CD8-positive, alpha-beta T cell (primary cell): ENCODE measurements at places on chromosomes 6 and 20.

- DNase-seq: peak; percentile 97
Observed at GRCh38 chr6:32894085-32895005, 40.4 kb downstream of the PSMB9 start.

DNA sequence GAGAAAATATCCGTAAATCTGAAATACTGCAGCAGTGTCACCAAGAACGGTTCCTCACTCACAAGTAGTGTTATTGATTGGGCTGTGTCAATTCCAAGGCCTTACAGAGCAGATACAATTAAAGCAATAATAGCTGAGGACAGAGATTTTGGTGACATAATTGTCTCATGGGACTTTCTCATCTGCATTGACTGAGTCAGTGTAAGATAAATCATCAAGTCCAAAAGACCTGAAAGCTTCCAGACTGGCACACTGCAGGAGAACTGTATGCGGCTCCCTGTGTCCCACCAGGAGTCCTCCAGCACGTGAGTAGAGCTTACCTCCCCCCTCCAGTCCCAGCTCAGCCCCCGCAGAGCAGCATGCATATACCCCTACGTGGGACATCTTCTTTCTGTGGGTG is 655.2 kb upstream of the ARID1B start:
- no peak for DNase-seq

GRCh38 chr6:106446287-106446885 is 85.9 kb downstream of the CRYBG1 start:
- DNase-seq: peak; percentile 25

DNA sequence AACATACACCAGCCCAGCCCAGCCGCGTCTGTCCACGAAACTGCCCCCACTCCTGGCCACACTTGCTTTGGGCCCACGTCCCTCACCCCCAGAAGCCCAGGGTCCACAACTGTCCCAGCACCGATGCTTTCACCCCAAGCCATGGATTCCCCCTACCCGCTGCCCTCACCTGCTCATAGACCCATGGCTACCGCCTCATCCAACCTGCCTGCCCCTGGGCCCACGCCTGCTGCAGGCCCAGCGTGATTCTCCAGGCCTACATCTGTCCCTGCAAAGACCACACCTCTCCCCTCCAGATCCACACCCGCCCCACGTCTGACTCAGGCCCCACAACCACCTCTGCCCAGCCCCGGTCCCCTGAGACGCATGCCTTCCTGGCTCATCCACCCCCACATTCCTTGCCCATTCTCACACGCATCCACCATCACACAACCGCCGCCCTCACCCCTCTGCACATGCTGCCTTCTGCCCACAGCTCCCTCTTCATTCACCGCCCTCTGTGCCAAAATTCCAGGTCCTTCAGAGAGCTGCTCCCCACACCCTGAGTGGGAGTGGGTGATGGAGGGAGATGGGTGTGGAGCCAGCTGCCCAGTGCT is 86.7 kb downstream of the GRM4 start:
- no peak for DNase-seq

DNA sequence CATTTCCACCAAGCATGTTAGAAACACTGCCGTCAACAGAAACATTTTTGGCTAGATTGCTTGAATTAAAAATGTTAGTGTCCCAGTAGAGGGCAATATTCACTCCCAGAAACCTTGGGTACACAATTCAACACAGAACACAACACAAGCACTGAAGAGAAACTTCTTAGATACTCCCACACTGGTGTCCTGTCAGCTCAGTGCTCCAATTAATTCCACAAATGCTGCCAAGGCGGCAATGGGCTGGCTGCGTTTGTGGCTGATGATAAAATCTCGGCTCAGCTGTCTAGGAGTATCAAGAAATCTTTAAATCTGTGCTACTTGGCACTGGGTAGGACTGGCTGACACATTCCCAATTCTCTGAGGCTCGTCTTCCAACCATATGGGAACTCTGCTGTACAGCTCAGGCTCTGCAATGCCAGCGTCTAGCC is 39.3 kb downstream of the BEND3 start:
- DNase-seq: no peak
